CD4-positive, alpha-beta T cell treated with Interleukin-2 at 100 ng/mL for 4 hours (primary cell): ENCODE measurements at places on chromosomes 1 and 21.

DNA sequence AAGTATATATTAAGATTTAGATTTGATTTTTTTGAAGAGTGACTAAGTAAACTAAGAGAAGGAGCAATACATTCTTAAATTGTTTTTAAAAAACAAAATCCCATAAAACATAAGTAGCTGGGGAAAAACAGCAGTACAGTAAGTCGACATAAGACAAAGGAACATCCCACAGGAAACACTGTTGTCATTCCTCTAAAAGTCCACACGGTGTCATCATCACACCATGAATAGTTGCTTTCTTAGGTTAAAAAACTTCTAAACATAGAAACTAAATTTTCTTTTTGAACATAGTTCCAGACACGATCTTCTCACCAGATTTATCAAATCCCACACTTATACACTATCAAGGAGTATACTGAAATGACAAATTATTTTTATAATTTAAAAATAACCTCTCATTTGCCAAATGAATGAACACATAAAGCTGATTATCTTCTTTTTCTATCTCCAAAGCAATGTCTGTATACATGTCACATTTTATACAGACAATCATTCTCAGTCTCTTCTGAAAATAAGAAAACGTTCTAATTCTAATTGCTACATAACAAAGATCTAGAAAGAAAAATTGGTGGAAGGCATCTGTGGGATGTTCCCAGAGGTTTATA is 15.8 kb downstream of the ODF2L start:
- peak; percentile 54 for DNase-seq

DNA sequence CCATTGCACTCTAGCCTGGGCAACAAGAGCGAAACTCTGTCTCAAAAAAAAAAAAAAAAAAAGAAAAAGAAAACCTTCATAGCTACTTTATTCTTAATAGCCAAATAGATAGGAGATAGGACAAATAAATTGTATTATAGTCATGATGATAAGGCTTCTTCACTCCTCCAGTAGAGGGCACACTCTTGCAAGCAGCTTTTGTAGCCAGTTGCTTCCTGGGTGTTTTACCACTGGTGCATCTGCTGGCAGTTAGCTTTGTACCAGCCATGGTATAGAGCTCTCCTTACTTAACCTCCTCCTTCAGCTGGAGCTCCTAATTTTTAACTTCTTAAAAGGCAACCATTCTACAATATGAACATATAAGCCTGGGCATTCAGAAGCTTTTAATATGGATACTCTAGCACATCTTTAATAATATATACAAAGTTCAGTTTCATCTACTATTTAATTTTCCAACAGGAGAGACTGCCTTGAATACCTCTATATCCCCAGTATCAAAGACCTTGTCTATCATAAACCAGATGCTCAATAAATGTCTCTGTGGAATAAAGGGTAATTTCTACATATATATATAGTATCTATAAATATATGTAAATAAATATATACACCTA is 35.8 kb downstream of the EVI5 start:
- peak; percentile 49 for DNase-seq

GRCh38 chr1:56374026-56374974 is 205.1 kb downstream of the PLPP3 start:
- DNase-seq = no peak

DNA sequence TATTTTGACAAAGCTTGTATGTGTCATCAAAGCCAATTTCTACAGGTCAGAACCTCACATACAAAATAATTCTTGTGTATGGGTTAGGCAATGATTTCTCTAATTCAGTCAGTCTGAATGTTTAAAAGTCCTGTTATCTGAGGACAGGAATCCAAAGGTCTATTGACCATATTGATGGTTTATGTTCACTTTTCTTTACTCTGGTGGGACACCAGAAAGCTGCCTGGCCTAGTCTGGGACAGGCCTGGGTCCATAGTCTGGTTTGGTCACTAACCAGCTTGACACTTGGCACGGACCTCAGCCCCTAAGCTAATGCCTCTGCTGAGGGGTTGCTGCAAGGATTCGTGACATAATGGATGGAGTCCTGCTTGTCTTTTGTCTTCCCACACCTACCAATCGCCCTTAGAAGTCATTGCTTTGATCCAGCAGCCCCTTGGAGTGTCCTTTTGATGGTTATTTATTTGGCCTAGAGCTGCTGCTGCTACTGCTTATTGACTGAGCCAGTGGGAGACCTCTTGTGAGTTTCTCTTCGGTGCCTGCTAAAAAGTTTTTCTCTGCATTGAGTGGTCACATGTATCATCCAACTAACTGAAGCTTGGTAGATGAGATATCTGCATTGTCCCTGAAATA is 15.7 kb downstream of the IFNAR2 start:
- no peak for DNase-seq

- DNase-seq = no peak
Measured at GRCh38 chr1:178436899-178437298, 59.9 kb downstream of the CLEC20A start.

DNA sequence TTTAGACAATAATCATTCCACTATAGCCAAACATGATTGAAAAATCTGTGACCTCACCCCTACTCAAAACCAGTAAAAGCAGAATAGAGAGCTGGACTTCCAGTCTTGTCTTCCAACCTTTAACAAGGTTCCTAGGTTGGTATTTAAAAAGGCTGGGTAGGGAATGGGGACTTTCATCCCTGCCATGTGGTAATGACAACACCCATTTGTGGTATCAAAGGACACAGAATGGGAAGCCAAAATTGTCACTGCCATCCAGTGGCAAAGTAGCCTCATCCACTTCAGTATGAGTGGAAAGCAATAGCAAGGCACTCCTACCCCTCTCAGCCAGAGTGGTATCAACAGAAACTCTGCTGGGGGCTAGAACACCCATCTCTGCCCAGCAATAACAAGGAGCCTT is 33.9 kb downstream of the UCHL5 start:
- DNase-seq = no peak

GRCh38 chr1:185375583-185375982 is 58.5 kb upstream of the IVNS1ABP start:
- no peak for DNase-seq
